Stimulated activated CD8-positive, alpha-beta memory T cell treated with anti-CD3 and anti-CD28 coated beads, Interleukin-4, amount 100 ng/mL, for 1 hour (primary cell): ENCODE measurements at places on chromosomes 2 and 18.

DNA sequence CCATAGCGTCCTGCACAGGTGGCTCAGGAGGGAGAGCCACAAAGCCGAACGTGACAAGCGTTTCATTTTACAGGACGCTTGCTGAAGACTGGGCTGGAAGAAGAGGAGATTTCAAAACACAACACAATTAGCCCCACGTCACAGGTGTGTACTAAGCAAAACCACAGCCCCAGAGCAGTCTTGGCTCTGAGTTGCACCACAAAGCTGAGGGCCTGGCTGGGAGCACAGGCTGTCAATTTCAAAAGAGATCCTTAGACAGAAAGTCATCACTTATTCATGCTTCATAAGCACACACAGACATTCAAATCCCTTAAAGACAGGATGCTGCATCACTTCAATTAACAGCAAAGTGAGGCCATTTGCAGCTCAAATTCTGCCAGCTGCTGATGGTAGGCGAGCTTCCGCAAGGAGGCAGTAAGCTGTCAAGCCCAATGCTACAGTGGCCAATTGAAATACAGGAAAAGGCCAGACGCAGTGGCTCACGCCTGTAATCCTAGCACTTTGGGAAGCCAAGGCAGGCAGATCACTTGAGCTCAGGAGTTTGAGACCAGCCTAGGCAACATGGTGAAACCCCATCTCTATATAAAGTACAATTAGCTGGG lies 79.6 kb downstream of the SKA1 start:
- DNase-seq: no peak

DNA sequence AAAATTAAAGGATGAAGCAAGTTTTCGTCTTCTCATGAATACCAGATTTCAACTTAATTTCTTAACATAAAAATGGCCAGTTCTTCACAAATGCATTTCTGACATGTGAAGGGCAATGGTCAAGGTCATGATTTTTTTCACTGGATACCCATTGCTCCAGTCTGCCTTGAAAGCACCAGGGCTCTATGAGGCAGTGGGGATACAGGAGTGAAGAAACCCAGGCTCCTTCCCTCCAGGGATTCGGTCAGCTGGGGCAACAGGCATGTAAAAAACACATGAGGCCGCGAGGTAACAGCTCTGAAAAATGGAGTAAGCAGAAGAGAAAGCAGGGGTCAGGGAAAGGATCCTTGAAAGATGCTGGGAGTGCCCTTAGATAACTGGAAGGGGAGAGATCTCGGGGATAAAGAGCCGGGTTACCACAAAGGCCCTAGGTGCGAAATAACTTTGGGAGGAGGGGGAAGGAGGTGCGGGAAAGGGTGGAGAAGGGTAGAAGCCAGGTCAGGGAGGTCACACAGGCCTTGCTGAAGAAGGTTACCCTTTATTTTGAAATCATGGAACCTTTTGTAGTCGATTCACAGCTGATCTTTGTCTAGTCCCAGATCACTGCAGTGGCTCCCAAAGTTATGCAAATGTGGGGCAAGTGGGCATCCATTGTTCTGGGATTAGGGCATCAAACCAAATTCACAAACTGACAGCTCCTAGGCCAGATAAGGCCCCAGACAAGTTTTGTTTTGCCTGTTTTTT lies 5.2 kb upstream of the SPRED2 start:
- DNase-seq: no peak

GRCh38 chr2:172213116-172213860 lies 110.6 kb upstream of the DLX2 start:
- DNase-seq: no peak

GRCh38 chr2:98387478-98387877 lies 41.2 kb downstream of the CNGA3 start:
- no peak for DNase-seq

DNA sequence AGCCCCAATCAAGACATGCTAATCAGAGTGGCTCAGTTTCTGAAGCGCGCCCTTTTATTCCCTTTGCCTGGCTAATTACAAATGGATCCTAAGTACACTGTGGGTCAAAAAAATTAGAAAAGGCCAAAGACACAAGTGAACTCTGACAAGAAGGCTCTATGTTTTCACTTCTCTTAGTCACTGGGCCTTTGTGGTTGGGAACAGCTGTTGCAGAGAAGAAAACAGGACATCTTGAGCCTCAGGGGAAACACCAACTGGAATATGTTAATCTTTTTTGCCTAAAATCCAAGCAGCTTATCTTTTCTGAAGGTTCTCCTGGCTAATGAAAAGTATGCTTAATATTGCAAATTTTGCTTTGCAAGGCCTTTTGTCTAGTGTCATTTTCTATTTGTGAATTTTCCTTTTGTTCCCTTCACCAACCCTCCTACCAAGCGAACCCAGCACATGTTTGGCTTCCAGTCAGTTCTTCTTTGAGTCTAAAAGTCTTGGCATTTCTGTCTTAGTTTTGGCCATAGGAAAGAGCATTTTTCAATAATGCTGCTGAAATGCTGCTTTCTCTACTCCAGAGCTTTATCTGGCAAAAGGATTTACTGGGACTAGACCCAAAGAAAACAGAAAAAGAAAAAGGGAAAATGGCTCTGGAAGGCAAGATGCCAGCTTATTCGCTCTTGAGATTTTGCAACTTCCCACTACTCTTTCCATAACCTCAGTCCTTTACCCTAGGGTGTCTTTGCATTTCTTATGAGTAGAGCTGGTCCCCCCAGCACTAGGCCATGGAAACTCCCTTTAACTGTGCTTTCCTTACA lies 440.2 kb upstream of the ST6GAL2 start:
- no peak for DNase-seq

DNA sequence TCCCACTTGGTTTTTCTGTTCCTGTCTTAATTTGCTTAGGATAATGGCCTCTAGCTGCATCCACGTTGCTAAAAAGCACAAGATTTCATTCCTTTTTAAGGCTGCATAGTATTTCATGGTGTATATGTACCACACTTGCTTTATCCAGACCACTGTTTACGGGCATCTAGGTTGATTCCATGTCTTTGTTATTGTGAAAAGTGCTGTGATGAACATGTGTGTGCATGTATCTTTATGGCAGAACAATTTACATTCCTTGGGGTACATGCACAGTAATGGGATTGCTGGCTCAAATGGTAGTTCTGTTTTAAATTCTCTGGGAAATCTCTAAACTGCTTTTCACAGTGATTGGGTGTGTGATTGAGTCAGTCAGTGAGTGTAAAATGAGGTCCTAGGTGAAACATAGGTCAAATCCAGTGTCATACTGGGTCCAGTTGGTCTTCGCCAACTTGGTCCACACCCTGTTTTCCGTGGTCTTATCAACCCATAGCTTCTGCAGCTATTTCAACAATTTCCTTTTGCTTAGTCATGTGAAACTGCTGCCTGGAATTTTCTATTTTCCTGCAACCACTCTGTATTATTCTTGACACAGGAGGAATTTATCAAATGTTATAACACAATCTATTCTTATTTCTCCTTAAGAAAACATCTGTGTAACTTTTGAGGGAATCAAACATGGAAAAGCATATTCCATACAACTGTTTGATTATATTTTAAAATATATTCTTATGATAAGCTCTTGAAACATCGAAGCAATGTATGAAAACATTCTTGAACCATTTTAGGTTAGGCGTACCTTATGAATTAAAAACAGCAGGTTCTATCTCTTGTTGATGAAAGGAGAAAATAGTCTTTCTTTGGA lies 82.9 kb downstream of the ADCYAP1 start:
- DNase-seq: no peak

- DNase-seq: no peak
Measured at GRCh38 chr2:107775211-107775610, 51.5 kb upstream of the RGPD4 start.

DNA sequence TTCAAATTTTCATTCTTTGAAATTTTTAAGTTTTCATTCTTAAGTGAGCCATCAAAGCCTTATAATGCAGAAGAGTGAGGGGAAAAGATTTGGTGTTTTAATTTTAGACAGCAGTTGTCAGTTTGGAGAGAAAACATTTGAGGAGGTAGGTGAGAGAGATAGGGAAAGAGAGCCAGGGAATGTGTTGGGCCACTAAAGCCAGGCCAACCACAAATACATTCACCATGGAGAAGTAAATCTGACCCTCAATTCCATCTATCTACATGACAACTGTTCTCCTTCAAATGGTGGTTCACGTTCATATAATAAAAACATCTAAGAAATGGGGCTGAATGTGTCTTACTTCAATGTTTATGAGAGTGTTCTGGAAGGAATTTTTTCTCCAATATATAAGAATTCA lies 553.0 kb upstream of the SYT4 start:
- no peak for DNase-seq

DNA sequence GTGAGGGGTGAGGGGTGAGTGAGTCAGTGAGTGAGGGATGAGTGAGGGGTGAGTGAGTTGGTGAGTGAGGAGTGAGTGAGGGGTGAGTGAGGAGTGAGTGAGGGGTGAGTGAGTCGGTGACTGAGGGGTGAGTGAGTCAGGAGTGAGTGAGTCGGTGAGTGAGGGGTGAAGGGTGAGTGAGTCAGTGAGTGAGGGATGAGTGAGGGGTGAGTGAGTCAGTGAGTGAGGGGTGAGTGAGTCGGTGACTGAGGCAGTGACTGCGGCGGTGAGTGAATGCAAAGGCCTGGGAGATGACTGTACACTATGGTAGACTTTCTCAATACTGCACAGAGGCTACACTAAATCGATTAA lies 16.6 kb downstream of the THAP4 start:
- DNase-seq: no peak

DNA sequence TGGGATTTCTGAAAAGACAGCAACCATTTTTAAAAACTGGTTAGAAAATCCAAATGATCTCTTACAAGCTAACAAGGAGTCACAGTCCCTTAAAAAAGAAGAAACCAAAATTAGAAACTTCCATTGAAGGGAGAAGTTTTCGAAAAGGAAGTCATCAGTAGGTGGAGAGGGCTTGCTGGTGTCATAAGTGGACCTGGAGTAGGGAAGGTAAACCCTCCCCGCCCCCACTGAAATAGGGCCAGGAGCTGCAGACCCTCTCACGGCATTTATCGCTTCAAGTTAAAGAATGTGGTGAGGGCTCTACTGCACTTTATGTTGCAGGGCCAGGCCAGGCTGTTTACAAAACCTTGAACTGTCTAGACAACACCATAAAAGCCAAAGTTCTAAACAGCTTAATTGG lies 2.9 kb downstream of the HOXD11 start:
- DNase-seq: no peak

DNA sequence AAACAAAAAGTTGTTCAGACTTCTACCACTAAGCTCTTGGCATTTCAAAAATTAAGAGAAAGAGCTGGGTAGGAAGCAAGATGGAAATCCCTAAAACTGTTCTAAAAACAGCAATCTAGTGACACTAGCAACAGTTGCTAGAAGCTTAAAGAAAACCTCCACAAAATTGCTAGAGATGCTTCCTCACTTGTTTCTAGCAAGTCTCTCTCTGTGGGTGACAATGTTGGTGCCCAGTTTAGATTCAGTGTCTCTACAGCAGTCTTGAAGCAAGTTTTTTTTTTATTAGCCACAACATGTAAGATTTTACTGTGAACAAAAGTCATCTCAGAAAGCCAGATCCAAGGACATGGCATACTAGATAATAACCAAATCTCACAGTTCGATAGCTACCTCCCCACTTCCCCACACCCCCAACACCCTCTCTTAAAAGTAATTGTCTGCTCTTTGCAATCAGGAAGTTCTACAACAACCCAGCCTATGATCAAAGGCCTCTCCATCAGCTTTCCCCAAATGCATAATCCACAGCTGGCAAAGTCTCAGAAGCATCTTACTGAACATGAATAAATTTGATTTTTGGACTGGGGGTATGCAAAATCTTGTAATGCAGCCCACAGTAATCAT lies 70.0 kb downstream of the ANKRD44 start:
- no peak for DNase-seq

DNA sequence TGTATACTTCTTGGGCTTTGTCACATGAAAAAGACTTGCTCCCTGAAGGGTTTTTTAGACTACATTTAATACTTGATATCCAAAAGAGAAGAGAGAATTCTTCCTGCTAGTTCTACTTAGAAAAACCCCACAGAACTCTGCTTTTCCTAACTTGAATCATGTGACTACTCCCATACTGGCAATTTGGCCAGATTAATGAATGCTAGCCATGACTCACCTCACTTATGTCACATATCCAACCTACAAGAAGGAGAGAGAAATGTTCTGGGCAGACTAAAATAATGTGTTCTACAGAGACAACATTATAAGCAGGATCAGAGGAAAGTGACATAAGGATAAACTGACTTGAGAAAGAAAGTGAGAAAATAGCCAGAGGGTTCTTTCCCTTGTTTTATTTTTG lies 249.3 kb upstream of the GULP1 start:
- DNase-seq: no peak

GRCh38 chr2:101854877-101855276 lies 136.9 kb upstream of the IL1R2 start:
- DNase-seq: no peak

DNA sequence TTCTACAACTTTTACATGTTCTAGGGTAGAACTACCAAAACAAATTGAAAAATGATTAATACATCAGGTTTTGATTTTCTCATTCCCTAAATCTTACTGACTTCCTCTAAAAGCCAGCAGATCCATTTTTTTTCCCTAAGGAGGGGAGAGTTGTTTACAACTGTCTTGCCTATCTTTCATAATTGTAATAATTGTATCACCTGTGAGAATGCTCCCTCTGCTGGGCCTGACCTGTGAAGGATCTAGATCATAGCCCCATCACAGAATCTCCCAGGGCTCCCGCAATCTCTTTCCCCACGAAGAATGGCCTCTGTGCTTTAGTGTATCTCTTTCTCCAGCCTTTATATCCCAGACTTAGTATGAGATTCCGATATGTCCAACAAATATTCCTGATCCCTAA lies 9.1 kb downstream of the LOXL3 start:
- DNase-seq: no peak

DNA sequence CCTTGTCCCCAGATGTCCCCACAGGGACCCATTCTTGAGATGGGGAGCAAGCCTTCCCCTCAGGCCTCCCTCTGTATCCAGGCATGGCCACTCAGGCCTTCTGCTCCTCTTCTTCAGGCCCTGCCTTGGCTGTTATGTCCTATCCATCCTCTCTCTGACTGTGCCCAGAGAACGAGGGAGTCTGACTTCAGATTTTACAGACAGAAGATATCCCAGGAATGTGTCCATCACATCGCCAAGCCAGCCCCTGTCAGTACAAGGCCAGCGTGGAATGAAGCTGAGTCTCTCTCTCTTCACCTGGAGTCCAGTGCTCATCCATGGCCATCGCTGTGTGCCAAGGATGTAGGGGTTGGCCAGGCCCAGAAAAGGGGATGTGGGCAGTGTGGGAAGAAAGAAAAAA lies 57.6 kb downstream of the SDC1 start:
- no peak for DNase-seq

DNA sequence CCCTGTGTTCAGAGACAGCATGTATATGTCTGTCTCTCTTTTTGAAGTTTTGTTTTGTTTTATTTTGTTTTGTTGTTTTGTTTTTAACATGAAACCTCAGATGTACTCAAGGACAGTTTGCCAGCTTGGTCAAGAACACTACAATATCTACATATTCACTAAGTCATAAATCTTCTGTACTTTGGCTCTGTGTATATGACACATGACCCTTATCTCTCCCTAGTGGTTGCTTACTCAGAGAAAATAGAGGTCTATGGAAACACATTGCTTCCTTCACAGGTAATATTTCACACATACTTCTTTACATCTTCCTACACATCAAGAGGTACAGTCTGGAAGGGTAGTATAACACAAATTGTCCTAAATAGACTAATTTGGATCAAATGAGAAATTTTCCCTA lies 312.6 kb upstream of the VRK2 start:
- no peak for DNase-seq

- DNase-seq: no peak
Measured at GRCh38 chr18:27723168-27723567, 453.8 kb downstream of the CDH2 start.
